Cortex of kidney (tissue), 1 donor: ENCODE measurements at places on chromosomes 5 and 9.

- no peak for DNase-seq
These were observed 48.1 kb upstream of the NKD2 start for GRCh38 chr5:960551-960950.

DNA sequence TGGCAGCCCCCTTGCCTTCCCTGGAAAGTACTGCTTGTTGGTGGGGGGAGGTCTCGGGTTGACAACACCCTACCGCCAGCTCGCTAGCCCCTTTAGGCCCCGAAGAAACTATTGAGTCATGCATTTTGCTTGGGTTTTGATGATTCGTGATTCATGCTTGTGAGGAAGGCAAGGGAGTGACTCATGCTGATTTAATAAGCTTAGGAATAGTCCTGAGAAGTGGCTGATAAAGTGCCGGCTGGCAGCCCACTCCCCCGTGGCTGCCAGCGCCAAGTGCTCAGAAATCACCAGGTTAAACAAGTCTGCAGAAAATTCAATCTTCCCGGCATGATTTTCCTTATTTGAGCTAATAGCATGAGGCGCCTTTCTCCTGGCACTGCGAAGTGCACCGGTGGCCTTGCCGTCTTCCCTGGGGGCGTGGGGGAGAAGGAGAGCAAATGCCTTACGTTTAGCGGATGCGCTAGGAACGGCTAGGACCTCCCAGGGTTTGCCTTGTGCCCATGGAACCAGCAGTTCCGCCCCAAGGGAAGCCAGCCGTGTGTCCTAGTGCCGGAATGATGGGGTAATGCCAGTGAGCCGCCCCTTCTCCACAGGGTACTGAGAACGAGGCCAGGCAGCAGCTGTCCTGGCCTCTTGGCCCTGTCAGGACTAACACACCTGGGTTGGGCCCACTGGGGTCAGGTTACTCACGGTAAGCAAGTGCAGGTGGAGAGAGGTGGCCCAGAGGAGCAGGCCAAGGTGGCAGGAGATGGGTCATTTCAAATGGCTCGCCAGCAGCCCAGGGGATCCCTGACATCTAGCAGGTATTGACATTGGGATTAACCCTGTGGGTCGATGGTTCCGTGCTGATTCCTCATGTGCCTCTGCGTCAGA lies 151.9 kb downstream of the MACROH2A1 start:
- no peak for DNase-seq

GRCh38 chr5:55597014-55597981 lies 62.5 kb upstream of the PLPP1 start:
- DNase-seq = no peak

DNA sequence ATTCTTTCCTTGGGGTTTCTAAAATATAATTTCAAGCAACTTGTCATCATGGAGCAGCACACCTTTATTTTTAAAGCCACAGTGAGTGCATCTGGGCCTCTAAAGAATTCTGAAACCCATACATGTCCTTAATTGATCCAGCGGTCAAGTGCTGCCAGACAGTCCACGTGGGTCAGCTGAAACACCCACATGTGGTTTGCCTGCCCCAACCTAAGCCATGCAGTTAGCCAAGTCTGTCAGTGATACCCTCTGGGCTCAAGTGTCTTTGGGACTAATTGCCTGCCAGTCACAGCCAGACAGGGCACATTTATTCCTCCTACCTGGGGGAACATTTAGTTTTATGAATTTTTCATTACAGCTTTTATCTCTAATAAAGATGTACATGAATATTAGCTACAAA lies 291.4 kb upstream of the SLC30A5 start:
- no peak for DNase-seq

- no peak for DNase-seq
These were observed 248.0 kb downstream of the NR3C1 start for GRCh38 chr5:143155455-143155854.

DNA sequence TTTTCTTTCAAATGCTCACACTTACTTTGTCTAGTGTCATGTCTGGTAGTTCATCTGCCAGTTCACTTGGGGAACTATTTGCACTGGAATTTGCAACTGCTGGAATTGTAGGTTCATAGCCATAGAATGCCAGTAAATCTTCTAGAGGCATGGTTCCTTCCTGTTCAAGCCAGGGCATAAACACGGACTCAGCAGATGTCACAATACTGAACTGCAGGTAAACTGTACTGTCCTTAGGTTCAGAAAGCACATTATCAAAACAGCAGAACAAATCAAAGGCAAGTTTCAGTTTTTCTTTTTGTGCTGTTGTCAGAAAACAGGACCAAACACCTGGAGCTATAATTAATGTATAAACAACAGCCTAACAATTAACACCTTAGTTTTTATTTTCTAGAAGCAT lies 13.1 kb downstream of the MIER3 start:
- no peak for DNase-seq

DNA sequence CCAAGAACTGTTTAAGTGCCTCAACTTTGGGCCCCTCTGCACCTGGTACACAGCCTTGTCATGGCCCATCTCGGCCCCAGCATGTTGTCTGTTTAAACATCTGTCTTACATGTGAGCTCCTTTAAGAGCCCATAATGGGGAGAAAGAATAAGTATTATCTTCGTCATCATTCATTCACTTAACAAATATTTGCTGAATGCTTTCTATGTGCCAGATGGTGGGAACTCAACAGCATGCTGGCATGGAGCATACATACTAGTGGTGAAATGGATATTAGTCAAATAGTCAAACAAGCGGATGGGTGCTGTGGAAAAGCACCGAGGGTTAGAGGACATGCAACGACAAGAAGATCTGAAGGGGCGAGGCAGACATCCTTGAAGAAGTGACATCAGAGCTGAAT lies 54.5 kb downstream of the GABBR2 start:
- no peak for DNase-seq
